ENCODE measurements at places on chromosomes 7 and 10.

DNA sequence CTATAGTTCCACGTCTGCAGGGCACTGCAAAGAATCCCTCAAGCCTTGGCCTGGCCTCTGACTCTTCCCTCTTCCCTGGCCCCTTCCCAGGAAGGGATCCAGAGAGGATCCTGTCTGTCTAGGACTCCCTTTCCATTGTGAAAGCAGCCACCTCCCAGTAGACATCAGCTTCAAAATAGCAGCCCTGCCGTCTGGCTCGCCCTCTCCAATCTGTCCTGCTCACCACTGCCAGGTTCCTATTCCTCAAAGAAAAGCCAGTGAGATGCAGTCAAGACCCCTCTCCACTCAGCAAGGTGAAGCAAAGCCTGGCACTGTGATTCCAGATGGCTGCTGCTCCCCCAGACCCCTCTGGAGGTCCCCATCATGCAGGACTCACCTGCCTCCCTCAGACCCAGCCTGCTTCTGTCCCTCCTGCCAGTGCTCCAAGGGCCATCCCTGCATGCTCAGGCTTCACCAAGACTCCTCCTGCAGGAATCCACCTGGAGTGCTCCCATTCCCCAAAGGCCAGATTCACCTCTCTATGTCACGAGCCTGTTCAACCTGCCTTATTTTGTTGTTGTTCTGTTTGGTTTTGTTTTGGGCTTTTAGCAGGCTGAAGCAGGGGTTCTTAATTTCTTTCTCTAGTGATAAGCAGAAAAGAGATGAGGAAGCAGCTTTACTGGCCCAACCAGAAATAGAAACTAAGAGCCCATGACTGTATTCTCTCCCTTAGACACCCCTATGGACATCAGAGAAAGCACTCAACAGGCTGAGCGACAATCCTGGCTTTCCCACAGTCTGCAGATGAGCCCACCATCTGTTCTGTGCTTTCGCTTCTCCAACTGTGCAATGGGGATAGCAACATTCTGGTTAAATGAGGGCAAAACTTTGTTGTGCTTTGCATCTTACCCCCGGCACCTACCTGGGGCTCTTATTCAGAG is 305.1 kb downstream of the GRID1 start:
- no peak for DNase-seq

GRCh38 chr7:143396625-143397556 is 11.8 kb downstream of the EPHA1 start:
- DNase-seq: no peak

- peak; percentile 26 for DNase-seq
These were observed 771 bp downstream of the PHYHIPL start for GRCh38 chr10:59177031-59177797.

DNA sequence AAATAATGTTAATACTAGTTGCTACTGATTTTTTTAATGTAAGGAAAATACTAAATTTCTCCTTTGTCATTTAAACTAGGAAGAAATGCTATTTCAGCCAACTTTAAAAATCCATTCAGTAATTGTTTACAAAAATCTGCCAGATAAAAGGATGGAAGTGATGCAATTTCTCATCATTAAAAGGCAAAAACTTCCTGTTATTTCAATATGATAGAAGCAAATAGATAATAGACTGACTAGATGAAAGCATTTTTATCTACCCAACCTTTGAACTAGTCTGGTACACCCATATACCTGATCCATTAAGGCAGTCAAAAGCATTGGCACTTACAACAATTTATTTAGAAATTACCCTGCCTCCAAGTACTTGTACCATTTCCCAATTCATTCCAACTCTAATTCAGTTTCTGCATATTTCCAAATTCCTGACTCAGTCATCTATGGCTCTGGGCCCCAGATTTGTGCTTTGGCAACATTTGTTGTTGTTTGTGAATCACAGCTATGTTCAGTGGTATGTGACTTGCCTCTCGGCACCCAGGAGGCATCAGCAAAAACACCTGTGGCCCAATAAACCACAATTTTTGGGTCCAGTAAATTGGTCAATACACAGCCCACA is 482.6 kb upstream of the SEMA3A start:
- no peak for DNase-seq

DNA sequence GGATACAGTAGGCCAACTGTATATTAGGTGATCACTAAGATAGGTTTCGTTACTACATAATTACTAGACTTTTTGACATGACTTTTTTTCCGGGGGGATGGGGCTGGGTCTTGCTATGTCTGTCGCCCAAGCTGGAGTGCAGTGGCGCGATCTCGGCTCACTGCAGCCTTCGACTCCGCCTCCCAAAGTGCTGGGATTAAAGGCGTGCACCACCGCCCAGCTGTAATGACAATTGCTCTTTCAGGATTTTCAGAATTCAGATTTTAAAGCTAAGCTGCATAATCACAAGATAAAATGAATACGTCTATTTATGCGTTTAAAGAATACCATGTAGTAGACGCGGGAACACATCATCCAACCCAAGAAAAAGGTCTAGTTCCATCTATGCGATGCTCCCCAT is 982 bp downstream of the IDI1 start:
- no peak for DNase-seq

- DNase-seq: no peak
These were observed 9.4 kb upstream of the KAT6B start for GRCh38 chr10:74816824-74817498.

DNA sequence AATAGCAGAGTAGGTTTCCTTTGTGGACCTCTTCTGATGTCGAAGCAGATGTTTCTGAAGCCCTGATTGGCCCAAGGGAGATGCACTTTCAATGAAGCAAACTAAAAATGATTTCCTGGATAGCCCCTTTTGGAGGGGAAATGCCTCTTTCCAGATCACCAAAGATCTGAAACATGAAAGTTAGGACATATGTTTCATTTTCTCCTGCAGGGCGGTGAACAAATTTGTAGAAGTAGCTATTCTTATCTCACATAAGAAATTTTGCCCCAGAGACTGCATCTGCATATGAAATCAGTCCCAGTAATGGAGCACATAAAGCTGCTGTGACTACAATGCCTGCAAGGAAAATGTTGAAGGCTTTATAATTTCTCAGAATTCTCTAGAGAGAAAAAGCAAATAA is 56.0 kb downstream of the THSD7A start:
- no peak for DNase-seq

All from GM10248 (cell line).